ENCODE measurements at places on chromosomes 1 and 21. TPM values are rescaled to one million over a fixed set of nuclear protein-coding genes. Genes with fewer than 3 reads are reported as not detected.

Gene LMOD1
- not detected for total RNA-seq

DNA sequence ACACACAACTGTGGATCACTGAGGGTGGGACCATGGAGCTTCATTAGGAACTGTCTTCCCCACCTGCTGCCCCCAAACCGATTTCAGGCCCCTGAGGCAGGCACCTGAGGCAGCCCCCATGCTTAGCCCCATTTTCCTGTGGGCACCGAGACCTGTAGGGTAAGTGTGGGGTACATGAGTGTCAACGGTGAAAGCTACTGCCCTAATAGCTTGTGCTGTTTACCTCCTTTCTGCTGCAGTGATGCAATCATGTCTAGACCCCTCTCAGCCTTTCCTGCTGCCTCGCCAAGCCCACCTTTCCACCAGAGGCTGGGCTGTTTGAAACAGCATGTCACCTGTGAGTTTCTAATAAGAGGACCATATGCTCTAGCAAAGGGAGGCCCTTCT is 53.0 kb downstream of the NFASC start:
- H3K27me3 ChIP-seq = peaks cover 19% of the 10 kb centered on the region
- H3K4me1 ChIP-seq = no peaks in the 10 kb centered on the region
- H3K36me3 ChIP-seq = no peaks in the 10 kb centered on the region
- H3K27ac ChIP-seq = no peak overlapping the region

GRCh38 chr1:114702737-114703136 is 7.4 kb upstream of the AMPD1 start:
- DNase-seq = no peak
- no peak overlapping the region for H3K4me3 ChIP-seq
- H3K36me3 ChIP-seq = peaks cover 10% of the 10 kb centered on the region
- no peaks in the 10 kb centered on the region for H3K27me3 ChIP-seq
- peaks cover 2% of the 10 kb centered on the region for H3K4me1 ChIP-seq
- no peak overlapping the region for H3K27ac ChIP-seq

Gene SORT1
- 11.0 TPM for total RNA-seq

DNA sequence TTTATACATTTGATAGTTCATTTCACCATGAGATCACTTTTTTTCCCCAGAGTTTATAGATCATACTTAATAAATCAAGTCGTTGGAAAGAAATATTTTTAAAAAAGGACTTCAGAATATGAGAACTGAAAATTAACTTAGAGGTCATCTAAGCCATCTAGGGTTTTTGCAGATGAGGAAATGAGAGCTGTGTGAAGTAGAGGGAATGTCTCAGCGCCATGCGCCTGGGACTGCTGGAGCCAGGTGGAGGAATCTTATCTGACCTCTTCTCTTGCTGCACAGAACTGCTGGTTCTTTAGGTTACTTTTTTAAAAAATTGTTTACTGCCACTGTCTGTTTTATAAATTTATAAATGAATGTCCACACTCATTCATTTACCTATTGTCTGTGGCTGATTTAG is 11.5 kb downstream of the SH3BGR start:
- DNase-seq = no peak
- no peak overlapping the region for H3K27ac ChIP-seq
- H3K36me3 ChIP-seq = no peaks in the 10 kb centered on the region
- no peaks in the 10 kb centered on the region for H3K27me3 ChIP-seq
- no peak overlapping the region for H3K4me3 ChIP-seq

Gene ZNF683
- 9.9 TPM for total RNA-seq
